ENCODE measurements at places on chromosomes 5 and 9. TPM values are rescaled to one million over a fixed set of nuclear protein-coding genes. Genes with fewer than 3 reads are reported as not detected.

CCL27 gene
- total RNA-seq, result 4.4 TPM

DMRT3 gene
- 0.05 TPM for total RNA-seq

CDX1 gene
- total RNA-seq, result 0.85 TPM

FAT2 gene
- 5.1 TPM for total RNA-seq

EPB41L4B gene
- total RNA-seq, result 0.71 TPM

GMCL2 gene
- under 0.01 TPM for total RNA-seq

SEPTIN8 gene
- 17.8 TPM for total RNA-seq

INSL6 gene
- total RNA-seq, result not detected

CDK9 gene
- 38.9 TPM for total RNA-seq

DNA sequence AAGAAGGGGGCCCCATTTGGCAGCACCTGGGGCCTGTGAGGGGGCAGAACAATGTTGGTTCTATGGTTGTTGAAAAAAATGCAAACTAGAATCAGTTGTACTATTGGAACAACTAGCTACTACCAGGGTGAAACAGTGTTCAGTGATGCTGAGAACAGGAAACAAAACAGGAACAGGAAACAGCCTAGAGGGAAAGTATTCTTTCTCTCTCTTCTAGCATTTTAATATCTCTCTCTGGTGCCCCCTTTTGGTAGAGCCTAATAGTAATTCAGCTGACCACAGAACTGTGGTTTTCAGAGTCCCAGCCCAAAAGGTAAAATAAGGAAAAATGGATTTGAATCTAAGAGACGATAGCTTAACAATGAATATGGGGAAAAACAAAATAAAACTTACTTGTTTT, 138.0 kb upstream of the KCNN2 start:
- no peak for DNase-seq
- H3K27me3 ChIP-seq, result no peaks in the 10 kb centered on the region
- no peaks in the 10 kb centered on the region for H3K36me3 ChIP-seq
- no peaks in the 10 kb centered on the region for H3K4me1 ChIP-seq
- no peak overlapping the region for H3K27ac ChIP-seq

DNA sequence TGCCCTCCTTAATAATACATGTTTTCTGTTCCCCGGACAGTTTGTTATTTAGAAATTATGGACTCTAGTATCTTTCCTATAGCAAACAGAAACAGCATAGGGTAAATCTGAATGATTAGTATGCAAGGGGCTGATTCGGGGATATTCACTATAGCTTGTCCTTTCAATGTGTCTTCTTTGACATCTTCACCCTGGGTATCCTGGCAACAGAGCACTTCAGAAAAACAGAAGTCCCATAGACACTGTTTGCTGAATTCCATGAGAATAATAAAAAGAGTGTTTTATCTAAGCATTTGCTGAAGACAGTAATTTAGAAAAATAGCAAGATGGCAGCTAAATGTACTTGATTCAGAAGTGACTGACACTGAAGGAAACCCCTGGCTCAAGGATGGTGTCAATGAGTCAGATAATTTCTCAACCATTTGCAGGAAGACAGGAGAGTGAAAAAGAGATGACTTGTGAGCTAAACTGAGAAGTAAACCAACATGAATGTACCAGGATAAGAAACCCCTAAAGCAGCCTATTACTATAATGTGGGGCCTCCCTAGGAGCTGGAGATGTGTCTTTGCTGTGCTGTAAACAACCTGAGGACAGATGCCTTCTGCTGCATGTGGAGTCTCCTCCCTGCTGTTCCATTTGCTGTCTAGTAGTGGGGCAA, 246.2 kb downstream of the MAN2A1 start:
- H3K36me3 ChIP-seq, result no peaks in the 10 kb centered on the region
- no peak overlapping the region for H3K4me3 ChIP-seq
- H3K27me3 ChIP-seq, result no peaks in the 10 kb centered on the region
- H3K4me1 ChIP-seq, result peaks cover 16% of the 10 kb centered on the region

- no peak for DNase-seq
- no peak overlapping the region for H3K27ac ChIP-seq
- H3K27me3 ChIP-seq, result no peaks in the 10 kb centered on the region
- H3K36me3 ChIP-seq, result no peaks in the 10 kb centered on the region
Observed at GRCh38 chr5:67976891-67977601, 238.5 kb upstream of the PIK3R1 start.

- H3K36me3 ChIP-seq, result peaks cover 7% of the 10 kb centered on the region
- H3K27me3 ChIP-seq, result no peaks in the 10 kb centered on the region
- no peak overlapping the region for H3K27ac ChIP-seq
- no peak overlapping the region for H3K4me3 ChIP-seq
- no peak for DNase-seq
Observed at GRCh38 chr5:71631070-71631469, 43.9 kb downstream of the MCCC2 start.

All from thymus (tissue), 14 donors.